Adrenal gland (tissue), 19 donors: ENCODE measurements at places on chromosomes 12 and 14. TPM values are rescaled to one million over a fixed set of nuclear protein-coding genes. Genes with fewer than 3 reads are reported as not detected.

PPFIA2 gene
- total RNA-seq: 0.35 TPM

VRTN gene
- total RNA-seq: not detected

- DNase-seq: no peak
Observed at GRCh38 chr12:22407397-22407796, 72.9 kb upstream of the ST8SIA1 start.

GRCh38 chr12:108367436-108367835 is 28.3 kb upstream of the CMKLR1 start:
- DNase-seq: no peak

DNA sequence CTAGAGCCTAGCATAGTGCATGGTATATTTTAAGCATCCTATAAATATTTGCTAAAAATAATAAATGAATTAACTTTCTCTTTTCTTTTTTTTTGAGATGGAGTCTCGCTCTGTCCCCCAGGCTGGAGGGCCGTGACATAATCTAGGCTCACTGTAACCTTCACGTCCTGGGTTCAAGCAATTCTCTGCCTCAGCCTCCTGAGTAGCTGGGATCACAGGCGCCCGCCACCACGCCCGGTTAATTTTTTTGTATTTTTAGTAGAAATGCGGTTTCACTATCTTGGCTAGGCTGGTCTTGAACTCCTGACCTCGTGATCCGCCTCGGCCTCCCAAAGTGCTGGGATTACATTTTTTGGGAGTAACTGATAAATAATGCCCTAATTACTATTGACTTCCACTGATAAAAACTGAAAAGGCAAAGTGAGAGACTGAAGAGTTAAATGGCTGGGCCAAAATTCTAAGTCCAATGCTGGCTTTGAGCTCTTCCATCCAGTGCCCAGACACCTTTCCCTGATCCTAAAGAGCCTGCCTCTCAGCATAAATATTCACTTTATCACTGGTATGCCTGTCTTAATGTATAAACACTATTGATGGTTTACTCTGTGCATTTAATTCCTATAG is 213.0 kb upstream of the KRR1 start:
- no peak for DNase-seq

- no peak for DNase-seq
Observed at GRCh38 chr14:56136571-56137452, 18.6 kb downstream of the PELI2 start.

GRCh38 chr12:70507442-70507841 is 129.8 kb downstream of the PTPRB start:
- no peak for DNase-seq

GRCh38 chr12:13195785-13196129 is 769 bp upstream of the EMP1 start:
- DNase-seq: no peak

DNA sequence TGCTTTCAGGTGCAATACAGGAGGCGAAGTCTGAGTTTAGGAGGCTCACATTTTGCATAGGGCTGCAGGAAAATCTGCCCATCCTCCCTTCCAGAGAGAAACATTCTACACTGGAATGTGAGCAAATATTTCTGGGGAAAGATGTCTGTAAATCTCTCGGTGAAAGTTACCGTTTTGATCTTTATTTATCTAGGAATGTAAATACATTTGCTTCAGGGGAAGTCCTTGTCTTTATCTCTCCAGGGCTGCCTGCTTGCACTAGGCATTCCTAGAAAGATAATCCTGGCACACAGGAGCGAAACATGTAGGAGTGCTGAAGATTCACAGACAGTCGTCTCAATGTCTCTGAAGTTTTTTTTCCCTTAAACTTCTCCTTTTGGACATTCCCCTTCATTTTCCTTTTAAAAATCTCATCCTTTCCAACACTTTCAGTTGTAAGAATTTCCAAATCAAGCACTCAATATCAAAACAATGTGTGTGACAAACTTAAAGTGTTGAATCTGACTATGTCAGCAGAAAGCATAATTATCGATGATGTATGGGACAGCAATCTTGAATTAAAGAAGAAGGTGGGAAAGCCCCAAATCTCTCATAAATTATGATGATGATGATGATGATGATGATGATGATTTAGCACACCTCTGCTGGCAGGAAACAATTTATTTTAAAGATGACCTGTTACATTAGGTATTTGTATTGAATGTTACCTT is 113.4 kb upstream of the RESF1 start:
- DNase-seq: no peak
